Mesothelial cell of epicardium (in vitro differentiated cells): ENCODE measurements at places on chromosomes 16 and 17. TPM values are rescaled to one million over a fixed set of nuclear protein-coding genes. Genes with fewer than 3 reads are reported as not detected.

GRCh38 chr16:89779231-89779908 lies 37.1 kb downstream of the FANCA start:
- DNase-seq: no peak

Gene C16orf74
- total RNA-seq: 11.2 to 12.1 TPM (median 12.0 TPM) in 3 replicates

GRCh38 chr16:79334127-79334526 lies 266.4 kb downstream of the MAF start:
- DNase-seq: no peak

DNA sequence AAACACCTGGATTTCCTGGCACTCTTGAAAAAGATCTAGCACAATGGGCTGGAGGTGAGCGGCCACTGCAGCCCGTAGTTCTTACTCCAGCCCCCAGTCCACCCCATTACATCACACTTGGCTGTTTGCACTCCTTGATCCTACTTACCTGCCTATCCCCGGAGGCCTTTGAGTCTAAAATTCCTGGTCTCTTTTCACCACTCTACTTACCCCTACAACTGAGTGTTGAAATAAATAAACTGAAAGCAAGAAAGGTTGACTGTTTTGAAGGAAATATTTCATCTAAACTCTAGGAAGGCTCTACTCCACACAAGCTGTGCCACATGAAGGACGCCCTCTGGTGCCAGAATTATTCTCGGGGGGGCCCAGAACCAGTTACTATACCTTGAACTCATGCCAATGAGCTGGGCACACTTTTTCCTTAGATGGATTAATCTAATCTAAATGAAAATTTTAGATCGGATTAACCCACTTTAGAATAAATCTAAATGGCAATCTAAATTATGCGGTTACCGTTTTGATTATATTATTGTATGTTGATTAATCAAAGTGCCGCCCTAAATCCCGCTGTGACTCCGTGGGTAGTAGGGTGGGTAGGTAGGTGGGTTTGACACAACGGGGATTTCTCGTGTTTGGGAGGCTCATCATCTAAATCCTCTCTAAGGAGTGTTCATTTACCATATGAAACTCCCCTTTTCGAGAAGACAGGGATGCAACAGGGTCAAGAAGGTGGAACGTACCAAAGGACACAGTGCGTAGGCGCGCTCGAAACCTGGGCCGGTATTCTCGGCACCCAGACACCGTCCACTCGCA lies 651 bp upstream of the EIF1 start:
- no peak for DNase-seq

DNA sequence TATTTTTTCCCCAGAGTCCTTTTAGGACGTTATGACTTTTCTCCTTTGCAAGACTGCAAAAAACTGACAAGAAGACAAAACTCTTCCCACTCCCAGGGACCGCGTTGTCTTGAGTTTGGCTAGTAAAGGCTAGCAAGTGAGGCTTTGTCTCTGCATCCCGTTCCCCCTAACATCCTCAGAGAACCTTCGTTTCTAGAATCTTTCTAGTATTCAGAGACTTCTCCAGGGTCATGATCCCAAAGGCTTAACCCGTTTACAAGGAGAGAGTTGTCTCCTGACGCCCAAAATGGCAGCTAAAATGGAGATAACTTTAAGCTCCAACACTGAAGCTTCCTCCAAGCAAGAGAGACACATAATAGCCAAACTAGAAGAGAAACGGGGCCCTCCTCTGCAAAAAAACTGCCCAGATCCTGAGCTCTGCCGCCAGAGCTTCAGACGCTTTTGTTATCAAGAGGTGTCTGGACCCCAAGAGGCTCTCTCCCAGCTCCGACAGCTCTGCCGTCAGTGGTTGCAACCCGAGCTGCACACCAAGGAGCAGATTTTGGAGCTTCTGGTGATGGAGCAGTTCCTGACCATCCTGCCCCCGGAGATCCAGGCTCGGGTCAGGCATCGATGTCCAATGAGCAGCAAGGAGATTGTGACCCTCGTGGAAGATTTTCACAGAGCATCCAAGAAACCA lies 843 bp downstream of the ZNF174 start:
- DNase-seq: no peak

Gene NT5M
- total RNA-seq: 4.6 to 7.2 TPM (median 7.1 TPM) in 3 replicates

GRCh38 chr16:81489547-81490267 lies 45.1 kb downstream of the CMIP start:
- DNase-seq: no peak
